ENCODE measurements at places on chromosomes 12 and 14. TPM values are rescaled to one million over a fixed set of nuclear protein-coding genes. Genes with fewer than 3 reads are reported as not detected.
A peak's percentile ranks its signal among the peaks of the same experiment; 100 is the strongest.

The KRT6B gene
- polyA plus RNA-seq, result 0.10 TPM

The WSCD2 gene
- 4.3 TPM for polyA plus RNA-seq

The ING4 gene
- 42.9 TPM for polyA plus RNA-seq

The INSM2 gene
- polyA plus RNA-seq, result not detected

The TMEM229B gene
- polyA plus RNA-seq, result 25.6 TPM

The KRT6A gene
- 0.54 TPM for polyA plus RNA-seq

The EML5 gene
- polyA plus RNA-seq, result not detected

The TSPAN11 gene
- 5.2 TPM for polyA plus RNA-seq

The BRF1 gene
- 27.3 TPM for polyA plus RNA-seq

The IL22 gene
- not detected for polyA plus RNA-seq

The TAS2R7 gene
- polyA plus RNA-seq, result not detected

DNA sequence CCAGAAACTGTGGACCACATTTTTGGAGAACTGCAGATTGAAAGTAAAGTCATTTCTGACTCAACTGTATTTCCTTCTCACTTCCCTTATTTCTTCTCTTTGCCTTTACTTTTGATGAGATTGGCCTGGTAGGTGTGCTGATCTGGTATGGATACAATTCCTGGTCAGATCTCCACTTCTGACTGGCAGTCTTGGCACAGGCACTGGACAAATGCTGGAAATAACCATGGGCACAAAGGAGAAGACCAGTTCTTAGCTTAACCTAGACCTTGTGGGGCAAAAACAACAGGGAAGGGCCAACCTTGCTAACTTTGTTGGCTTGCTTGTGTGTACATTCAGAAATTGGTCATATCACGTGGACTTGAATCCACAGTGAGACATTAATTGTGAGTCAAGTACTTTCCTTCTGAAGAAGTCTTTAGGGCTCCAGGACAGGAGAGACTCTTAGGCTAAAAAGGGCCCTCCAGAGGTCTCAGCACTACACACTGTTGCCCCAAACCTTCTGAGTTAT lies 75.0 kb downstream of the DIP2B start:
- no peak overlapping the region for H3K4me3 ChIP-seq
- no peak overlapping the region for H3K27ac ChIP-seq
- no peaks in the 10 kb centered on the region for H3K27me3 ChIP-seq
- no peaks in the 10 kb centered on the region for H3K36me3 ChIP-seq

DNA sequence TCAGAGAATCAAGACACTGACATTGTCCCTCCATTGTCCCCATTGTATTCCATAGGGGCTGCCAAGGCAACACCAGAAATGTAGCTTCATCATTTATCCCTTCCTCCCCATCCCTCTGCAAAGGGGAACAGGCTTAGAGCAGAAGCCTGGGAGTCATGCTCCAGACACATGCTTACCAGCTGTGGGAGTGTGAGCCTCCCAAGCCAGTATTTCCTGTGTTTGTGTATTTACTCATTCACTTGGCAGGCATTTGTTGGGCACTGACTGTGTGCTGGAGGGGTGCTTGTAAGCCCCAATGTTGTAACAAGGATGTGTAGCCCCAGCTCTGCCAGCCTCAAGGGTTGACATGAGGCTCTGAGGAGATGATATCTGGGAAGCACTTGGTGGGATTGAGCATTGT lies 46.0 kb upstream of the TCL1A start:
- no peak overlapping the region for H3K27ac ChIP-seq
- H3K36me3 ChIP-seq, result no peaks in the 10 kb centered on the region
- H3K4me3 ChIP-seq, result no peak overlapping the region
- peaks cover 10% of the 10 kb centered on the region for H3K27me3 ChIP-seq
- no peaks in the 10 kb centered on the region for H3K4me1 ChIP-seq
- no peak for DNase-seq

DNA sequence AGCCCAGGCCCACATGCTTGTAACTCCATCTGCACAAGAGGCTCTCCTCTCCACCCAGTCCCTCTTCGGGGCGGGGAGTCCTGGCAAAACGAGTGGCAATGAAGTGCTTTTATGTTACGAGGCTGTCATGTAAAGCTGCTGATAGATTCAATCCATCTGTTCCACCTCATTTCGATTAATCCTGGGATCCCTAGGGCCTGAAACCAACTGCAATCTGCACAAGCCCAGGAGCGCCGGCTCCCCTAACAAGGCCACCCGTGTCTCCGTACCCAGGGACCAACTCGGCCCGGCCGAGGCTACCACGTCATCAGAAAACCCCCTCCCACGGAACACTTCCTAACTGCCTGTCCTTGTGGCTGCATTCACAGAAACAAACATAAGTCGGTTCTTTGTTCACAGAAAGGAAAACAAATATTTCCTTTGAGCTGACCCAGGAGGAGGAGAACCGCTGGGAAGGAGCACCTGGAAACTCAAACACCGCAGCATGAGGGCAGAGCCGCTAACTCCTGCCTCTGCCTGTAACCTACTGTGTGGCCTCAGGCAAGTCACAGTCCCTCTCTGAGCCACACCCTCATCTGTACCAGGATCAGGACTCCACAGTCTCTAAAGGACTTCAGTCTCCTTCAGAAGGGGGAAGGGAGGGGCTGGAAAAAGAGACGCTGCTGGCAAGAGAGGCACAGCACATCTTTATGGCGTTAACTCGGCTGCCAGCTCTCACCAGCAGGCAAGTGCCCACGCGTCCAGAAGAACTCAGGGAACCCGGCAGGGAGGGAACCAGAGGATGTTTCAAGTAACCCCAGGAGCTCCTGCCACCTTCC lies 47.8 kb downstream of the CCDC88C start:
- no peaks in the 10 kb centered on the region for H3K27me3 ChIP-seq
- H3K4me3 ChIP-seq, result no peak overlapping the region
- no peak overlapping the region for H3K27ac ChIP-seq

DNA sequence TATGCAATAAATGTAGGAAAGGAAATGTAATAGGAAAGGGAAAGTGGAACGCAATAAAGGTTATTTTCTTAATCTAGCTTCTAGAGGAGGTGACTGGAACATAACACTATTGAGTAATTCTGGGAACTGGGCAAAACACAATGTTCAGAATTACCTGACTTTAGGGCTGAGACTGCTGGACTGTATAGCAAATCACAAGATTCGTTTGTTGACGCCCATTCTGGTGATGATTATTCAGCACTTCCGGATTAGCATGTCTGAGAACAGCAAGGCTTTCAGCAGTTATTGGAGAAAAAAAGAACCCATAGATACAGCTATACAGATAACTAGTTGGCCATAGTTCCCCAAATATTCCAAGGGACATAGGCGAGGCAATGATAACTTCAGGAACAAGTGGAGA lies 2.3 kb upstream of the KLRD1 start:
- H3K27me3 ChIP-seq, result no peaks in the 10 kb centered on the region
- H3K4me1 ChIP-seq, result no peaks in the 10 kb centered on the region
- H3K27ac ChIP-seq, result no peak overlapping the region
- DNase-seq, result no peak

DNA sequence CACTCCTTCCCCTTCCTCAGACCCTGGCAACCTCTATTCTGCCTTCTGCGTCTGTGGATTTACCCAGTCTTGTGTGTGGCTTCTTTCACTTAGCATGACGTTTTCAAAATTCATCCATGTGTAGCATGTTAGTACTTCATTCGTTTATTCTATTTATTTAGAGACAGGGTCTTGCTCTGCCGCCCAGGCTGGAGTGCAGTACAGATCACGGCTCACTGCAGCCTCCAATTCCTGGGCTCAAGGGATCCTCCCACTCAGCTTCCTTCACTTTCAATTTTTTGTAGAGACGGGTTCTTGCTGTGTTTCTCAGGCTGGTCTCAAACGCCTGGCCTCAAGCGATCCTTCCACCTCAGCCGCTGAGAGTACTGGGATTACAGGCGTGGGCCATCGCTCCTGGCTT lies 37.0 kb downstream of the B4GALNT3 start:
- no peaks in the 10 kb centered on the region for H3K36me3 ChIP-seq
- H3K4me1 ChIP-seq, result no peaks in the 10 kb centered on the region
- no peaks in the 10 kb centered on the region for H3K27me3 ChIP-seq
- H3K27ac ChIP-seq, result no peak overlapping the region
- DNase-seq, result no peak

GRCh38 chr12:5440978-5441377 lies 9.1 kb downstream of the NTF3 start:
- H3K27ac ChIP-seq, result no peak overlapping the region
- peaks cover 12% of the 10 kb centered on the region for H3K4me1 ChIP-seq
- no peaks in the 10 kb centered on the region for H3K27me3 ChIP-seq
- H3K36me3 ChIP-seq, result no peaks in the 10 kb centered on the region

DNA sequence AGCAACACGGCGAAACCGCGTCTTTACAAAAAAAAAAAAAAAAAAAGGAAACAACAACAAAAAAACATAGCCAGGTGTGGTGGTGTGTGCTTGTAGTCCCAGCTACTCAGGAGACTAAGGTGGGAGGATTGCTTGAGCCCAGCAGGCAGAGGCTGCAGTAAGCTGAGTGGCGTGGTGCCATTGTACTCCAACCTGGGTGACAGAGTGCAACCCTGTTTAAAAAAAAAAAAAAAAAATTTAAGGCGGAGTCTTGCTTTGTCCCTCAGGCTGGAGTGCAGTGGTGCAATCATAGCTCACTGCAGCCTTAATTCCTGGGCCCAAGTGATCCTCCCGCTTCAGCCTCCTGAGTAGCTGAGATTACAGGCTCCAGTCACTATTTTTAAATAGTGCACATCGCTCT lies 18.2 kb upstream of the FIGNL2 start:
- no peaks in the 10 kb centered on the region for H3K36me3 ChIP-seq
- no peak for DNase-seq
- H3K27me3 ChIP-seq, result peaks cover 8% of the 10 kb centered on the region
- no peak overlapping the region for H3K4me3 ChIP-seq

GRCh38 chr12:12453635-12454034 lies 96.8 kb downstream of the BORCS5 start:
- H3K36me3 ChIP-seq, result no peaks in the 10 kb centered on the region
- no peak for DNase-seq
- H3K4me1 ChIP-seq, result peaks cover 28% of the 10 kb centered on the region
- no peak overlapping the region for H3K4me3 ChIP-seq
- no peak overlapping the region for H3K27ac ChIP-seq

DNA sequence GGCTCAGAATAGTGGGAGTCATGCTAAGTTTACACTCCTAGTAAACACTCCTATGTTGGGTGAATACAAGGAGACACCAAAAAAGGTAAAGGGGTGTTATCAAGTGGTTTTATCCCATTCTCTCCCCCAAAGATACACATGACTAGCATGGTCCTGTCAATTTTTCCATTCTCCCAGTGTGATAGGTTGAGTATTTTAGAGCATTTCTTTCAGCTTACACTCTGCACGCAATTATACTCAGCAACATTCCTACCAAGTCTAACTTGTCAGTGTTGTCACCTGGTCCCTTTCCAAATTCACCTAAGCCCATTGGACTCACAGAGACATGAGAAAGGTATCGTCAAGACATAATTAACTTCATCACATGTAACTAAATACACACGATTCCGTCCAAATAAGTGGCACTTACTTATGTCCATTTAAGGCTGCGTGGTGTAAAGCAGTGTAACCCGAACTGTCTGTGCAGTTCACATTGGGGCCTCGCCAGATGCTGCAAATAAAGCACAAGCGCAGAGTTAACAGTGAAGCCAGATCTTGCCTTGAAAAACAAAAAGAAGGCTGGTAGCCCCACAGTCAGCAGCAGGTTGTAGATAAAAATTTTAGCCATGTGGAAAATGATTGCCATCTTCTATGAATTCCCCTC lies 159.7 kb downstream of the ANKS1B start:
- H3K27me3 ChIP-seq, result no peaks in the 10 kb centered on the region
- no peaks in the 10 kb centered on the region for H3K36me3 ChIP-seq
- no peak overlapping the region for H3K27ac ChIP-seq
- H3K4me3 ChIP-seq, result no peak overlapping the region
- DNase-seq, result no peak
- no peaks in the 10 kb centered on the region for H3K4me1 ChIP-seq

GRCh38 chr12:12997156-12997555 lies 2.9 kb downstream of the HEBP1 start:
- H3K4me1 ChIP-seq, result peaks cover 17% of the 10 kb centered on the region
- no peaks in the 10 kb centered on the region for H3K36me3 ChIP-seq
- no peak for DNase-seq
- no peak overlapping the region for H3K27ac ChIP-seq

DNA sequence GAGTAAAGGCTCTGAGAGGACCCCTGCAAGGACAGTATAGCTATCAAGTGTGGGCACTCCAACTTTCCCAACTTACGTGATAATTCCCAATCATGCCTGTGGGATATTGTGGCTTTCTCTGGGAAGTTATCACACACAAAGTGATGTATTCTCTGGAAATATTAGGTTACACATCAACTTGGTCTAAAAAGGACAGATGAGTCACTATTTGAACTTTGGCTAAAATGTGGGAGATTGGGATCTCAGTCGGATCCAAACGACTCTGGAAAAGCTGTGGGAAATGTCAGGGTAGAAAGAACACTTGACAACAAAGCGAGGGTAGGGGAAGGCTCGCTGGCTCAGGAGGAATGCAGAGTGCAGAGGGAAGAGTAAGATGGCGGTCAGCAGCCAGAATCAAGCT lies 1048.9 kb downstream of the BCL11B start:
- H3K27me3 ChIP-seq, result no peaks in the 10 kb centered on the region
- H3K4me1 ChIP-seq, result no peaks in the 10 kb centered on the region
- H3K36me3 ChIP-seq, result no peaks in the 10 kb centered on the region
- DNase-seq, result no peak

DNA sequence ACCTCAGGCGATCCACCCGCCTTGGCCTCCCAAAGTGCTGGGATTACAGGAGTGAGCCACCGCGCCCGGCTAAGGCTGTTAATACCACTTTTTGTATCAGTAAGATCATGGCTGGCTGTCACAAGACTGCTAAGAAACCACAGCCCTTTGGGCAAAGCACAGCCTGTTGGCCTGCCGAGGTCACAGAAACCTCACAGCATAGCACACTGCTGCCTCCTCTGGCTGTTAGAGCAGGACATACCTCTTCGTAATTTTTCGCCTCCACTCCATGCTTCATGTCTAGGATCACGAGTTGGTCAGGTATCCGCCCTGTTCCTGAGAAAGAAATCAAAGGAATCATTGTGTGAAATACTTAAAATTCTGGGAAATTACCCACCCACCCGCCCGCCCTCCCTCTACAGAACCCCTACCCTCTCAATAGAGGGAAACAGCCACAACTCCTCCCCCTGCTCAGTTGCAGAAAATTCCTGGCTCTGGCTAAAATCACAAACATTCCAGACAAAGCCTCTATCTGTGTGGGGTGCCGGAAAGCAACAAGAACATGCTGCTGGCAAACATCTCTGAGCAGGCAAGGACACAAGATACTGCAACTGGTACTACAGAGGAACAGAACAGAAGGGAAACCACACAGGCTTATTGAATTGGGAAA lies 20.7 kb upstream of the NEK9 start:
- no peak overlapping the region for H3K4me3 ChIP-seq
- peak; percentile 83 for DNase-seq
- peak overlapping the region; percentile 93 for H3K27ac ChIP-seq

GRCh38 chr12:15787778-15788177 lies 1.4 kb downstream of the EPS8 start:
- no peaks in the 10 kb centered on the region for H3K27me3 ChIP-seq
- no peaks in the 10 kb centered on the region for H3K36me3 ChIP-seq
- H3K4me1 ChIP-seq, result peaks cover 5% of the 10 kb centered on the region
- peak overlapping the region; percentile 95 for H3K4me3 ChIP-seq

DNA sequence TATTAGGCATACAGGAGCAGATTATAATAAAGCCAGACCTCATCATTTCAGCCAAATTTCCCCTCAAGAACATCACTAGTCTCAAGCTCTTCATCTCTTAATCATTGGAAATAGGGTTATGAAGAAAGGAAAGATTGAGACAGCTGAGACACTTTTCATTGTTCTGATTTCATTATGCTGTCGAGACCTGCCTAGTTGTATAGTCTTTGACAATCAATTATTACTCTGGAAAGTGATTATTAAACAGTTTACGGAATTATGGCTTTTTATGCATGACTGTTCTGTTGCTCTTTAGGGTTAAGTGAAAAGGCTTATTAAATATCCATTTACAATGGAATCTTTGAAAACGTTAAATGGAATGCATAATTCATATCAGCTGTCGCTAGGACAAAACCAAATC lies 48.3 kb downstream of the TTC6 start:
- no peak for DNase-seq
- H3K27ac ChIP-seq, result no peak overlapping the region
- no peaks in the 10 kb centered on the region for H3K27me3 ChIP-seq
- no peaks in the 10 kb centered on the region for H3K36me3 ChIP-seq
